ENCODE measurements at places on chromosomes 16 and 17.
A peak's percentile ranks its signal among the peaks of the same experiment; 100 is the strongest.

GRCh38 chr17:45200701-45201100 lies 21.0 kb upstream of the FMNL1 start:
- no peak overlapping the region for H3K4me3 ChIP-seq

- H3K27me3 ChIP-seq, result no peaks in the 10 kb centered on the region
- H3K27ac ChIP-seq, result peak overlapping the region; percentile 17
- H3K36me3 ChIP-seq, result peaks cover 24% of the 10 kb centered on the region
Measured at GRCh38 chr17:39981207-39981741, 667 bp downstream of the PSMD3 start.

GRCh38 chr17:59376506-59376905 lies 45.1 kb downstream of the YPEL2 start:
- H3K36me3 ChIP-seq, result no peaks in the 10 kb centered on the region
- DNase-seq, result no peak
- H3K4me3 ChIP-seq, result no peak overlapping the region
- peaks cover 37% of the 10 kb centered on the region for H3K4me1 ChIP-seq
- H3K27ac ChIP-seq, result no peak overlapping the region
- H3K27me3 ChIP-seq, result no peaks in the 10 kb centered on the region

GRCh38 chr16:11133344-11133943 lies 122.6 kb downstream of the SOCS1 start:
- DNase-seq, result no peak
- no peak overlapping the region for H3K4me3 ChIP-seq
- no peaks in the 10 kb centered on the region for H3K27me3 ChIP-seq

GRCh38 chr17:36085765-36086164 lies 4.2 kb downstream of the CCL3 start:
- H3K36me3 ChIP-seq, result no peaks in the 10 kb centered on the region
- H3K27me3 ChIP-seq, result no peaks in the 10 kb centered on the region
- no peaks in the 10 kb centered on the region for H3K4me1 ChIP-seq
- DNase-seq, result no peak

DNA sequence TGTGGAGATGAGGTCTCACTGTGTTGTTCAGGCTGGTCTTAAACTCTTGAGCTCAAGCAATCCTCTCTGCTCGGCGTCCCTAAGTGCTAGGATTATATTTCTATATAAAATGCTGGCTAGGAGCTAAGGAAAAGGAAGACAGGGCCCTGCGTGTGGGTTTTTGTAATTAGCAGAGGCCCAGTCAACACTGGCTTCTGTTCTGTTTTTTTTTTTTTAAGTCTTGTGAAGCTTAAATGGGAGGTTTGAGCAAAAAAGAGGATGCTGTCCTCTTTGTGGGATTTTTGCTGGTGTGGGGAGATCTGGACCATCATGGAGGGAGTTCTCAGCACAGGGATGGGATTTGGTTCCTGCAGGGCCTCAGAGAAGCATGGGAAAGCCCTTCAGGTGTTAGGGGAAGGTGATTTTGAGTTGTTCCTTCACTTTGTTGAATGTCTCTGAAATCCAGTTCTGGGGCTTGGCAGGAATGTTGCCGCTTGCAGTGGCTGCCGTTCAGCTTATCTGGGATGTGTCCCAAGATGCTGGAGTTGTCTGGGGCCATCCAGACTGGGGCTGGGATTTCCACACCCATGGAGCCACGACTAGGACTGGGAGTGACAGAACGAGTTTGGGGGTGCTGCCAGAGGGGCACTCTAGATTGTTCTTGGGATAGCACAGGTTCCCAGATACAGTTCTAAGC lies 4.2 kb downstream of the PYCARD start:
- H3K36me3 ChIP-seq, result peaks cover 52% of the 10 kb centered on the region
- no peak overlapping the region for H3K4me3 ChIP-seq
- DNase-seq, result no peak
- peaks cover 15% of the 10 kb centered on the region for H3K27me3 ChIP-seq
- no peak overlapping the region for H3K27ac ChIP-seq

DNA sequence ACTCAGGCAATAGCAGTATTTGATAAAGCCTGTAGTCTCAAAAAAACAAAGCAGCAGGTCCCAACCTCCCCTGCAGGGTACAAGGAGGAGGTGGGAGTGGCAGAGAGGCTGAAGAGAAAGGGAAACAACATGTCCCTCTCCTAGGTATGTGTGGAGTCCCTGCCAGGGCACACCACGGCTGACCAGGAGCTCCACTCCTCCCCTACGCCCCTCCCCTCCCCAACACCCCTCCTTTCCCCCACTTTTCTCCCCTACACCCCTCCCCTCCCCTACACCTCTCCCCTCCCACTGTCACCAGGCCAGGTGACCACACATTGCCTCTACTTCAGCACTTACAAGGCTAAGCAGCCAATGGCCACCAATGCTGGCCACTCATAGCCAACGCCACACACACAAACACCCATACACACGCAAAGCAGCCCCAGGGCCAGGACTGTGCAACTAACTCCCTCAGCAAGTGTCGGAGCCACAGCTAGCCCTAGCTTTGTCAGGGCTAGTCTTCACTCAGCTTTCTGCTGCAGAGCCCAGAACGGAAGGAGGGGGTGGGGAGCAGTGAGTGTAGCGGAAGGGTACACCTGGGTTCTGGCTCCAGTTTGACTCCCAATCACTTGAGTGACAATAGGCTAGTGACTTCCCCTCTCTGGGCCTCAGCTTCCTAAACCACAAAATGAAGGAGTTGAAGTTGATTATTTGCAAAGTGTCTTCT lies 8.2 kb downstream of the CAVIN1 start:
- H3K4me3 ChIP-seq, result no peak overlapping the region
- H3K27ac ChIP-seq, result no peak overlapping the region
- H3K4me1 ChIP-seq, result peaks cover 17% of the 10 kb centered on the region
- H3K36me3 ChIP-seq, result no peaks in the 10 kb centered on the region
